Activated T-helper 2 cell treated with anti-CD3 and anti-CD28 coated beads, Interferon-gamma antibody, Interleukin-2, Interleukin-4, amounts not matched to agents 10 μg/mL and 5 μg/mL and 100 μg/mL, durations not matched to agents 14 hours and 24 hours and 36 hours (primary cell): ENCODE measurements at places on chromosomes 5 and 9. TPM values are rescaled to one million over a fixed set of nuclear protein-coding genes. Genes with fewer than 3 reads are reported as not detected.

GRCh38 chr9:136902259-136902821, 16.0 kb downstream of the TRAF2 start:
- peak; percentile 81 for DNase-seq
- peaks cover 47% of the 10 kb centered on the region for H3K4me1 ChIP-seq
- H3K27me3 ChIP-seq, result no peaks in the 10 kb centered on the region
- H3K27ac ChIP-seq, result peak overlapping the region; percentile 95
- peaks cover 80% of the 10 kb centered on the region for H3K36me3 ChIP-seq
- peak overlapping the region; percentile 70 for H3K4me3 ChIP-seq

The TRAF2 gene
- total RNA-seq, result 59.5 and 60.4 TPM in 2 replicates

The PCDHGA2 gene
- total RNA-seq, result 0.09 and 0.11 TPM in 2 replicates

DNA sequence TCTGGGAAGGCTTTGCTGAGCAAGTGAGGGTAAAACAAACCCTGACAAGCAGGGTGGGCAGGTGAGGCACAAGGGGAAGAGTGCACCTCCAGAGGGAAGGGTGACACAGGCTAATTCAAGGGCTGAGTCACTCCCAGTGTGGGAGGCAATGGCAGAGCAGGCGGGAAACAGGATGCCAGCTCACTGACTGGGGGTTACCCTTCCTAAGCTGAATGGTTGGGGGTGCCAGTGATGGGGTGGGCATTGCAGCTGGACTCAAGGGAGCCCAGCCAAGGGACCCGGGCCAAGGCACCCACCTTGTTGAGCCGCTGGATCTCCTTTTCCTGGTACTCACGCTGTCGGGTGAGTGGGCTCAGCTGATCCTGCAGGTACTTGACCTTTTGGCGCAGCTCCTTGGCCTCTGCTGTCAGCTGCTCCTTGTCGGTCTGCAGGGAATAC, 18.4 kb downstream of the GPX3 start:
- H3K4me3 ChIP-seq, result no peak overlapping the region
- DNase-seq, result no peak
- H3K36me3 ChIP-seq, result peaks cover 89% of the 10 kb centered on the region
- peaks cover 8% of the 10 kb centered on the region for H3K4me1 ChIP-seq
- H3K27me3 ChIP-seq, result no peaks in the 10 kb centered on the region

The SPINK4 gene
- total RNA-seq, result not detected in 2 replicates

DNA sequence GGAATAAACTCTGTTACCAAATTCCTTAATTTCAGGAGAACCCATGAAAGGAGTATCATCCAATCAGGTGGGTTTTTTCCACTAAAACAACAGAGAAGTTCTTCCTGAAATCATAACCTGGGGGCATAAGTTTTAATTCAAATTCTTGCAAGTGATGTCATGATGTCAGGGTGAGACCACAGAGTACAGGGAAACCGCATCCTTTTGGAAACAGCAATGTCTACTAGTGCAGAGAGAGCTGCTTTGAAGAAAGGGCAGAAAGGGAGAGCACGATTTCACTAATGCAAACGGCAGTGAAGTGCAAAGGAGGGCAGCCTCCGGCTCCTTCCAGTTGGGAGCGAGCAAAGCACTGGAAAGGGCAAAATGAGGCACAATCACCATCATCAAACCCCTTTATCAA, 20.6 kb upstream of the CMBL start:
- no peak for DNase-seq
- H3K27ac ChIP-seq, result no peak overlapping the region
- peaks cover 2% of the 10 kb centered on the region for H3K4me1 ChIP-seq
- H3K4me3 ChIP-seq, result no peak overlapping the region
- no peaks in the 10 kb centered on the region for H3K36me3 ChIP-seq
- peaks cover 49% of the 10 kb centered on the region for H3K27me3 ChIP-seq

DNA sequence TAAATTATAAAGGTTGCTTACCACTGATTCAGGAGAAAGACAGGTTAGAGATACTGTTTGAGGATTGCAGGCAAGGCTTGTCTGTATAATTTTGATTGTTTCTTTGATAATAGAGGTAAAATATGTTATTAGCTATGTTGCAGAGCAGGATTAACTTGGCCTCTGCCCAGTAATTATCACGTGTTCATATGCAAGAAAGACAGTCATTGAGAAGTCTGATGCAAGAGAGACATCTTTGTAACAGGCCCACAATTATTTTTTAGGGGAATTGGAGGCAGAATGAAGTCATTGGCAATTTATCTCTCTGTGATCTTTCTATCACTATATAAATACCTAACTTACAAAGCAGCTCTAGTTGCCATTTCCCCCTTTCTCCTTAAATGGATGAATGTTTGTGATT, 46.0 kb downstream of the SLC44A1 start:
- H3K27me3 ChIP-seq, result peaks cover 21% of the 10 kb centered on the region
- H3K27ac ChIP-seq, result no peak overlapping the region
- H3K36me3 ChIP-seq, result no peaks in the 10 kb centered on the region
- no peak for DNase-seq
- H3K4me1 ChIP-seq, result peaks cover 7% of the 10 kb centered on the region

- peaks cover 8% of the 10 kb centered on the region for H3K4me1 ChIP-seq
- DNase-seq, result no peak
- no peaks in the 10 kb centered on the region for H3K36me3 ChIP-seq
- peaks cover 17% of the 10 kb centered on the region for H3K27me3 ChIP-seq
- H3K4me3 ChIP-seq, result no peak overlapping the region
- H3K27ac ChIP-seq, result no peak overlapping the region
Measured at GRCh38 chr5:158537366-158537765, 562.4 kb downstream of the EBF1 start.

- H3K27me3 ChIP-seq, result peaks cover 39% of the 10 kb centered on the region
- H3K36me3 ChIP-seq, result no peaks in the 10 kb centered on the region
- H3K27ac ChIP-seq, result no peak overlapping the region
- no peak for DNase-seq
Measured at GRCh38 chr9:126508171-126508591, 105.5 kb upstream of the LMX1B start.

DNA sequence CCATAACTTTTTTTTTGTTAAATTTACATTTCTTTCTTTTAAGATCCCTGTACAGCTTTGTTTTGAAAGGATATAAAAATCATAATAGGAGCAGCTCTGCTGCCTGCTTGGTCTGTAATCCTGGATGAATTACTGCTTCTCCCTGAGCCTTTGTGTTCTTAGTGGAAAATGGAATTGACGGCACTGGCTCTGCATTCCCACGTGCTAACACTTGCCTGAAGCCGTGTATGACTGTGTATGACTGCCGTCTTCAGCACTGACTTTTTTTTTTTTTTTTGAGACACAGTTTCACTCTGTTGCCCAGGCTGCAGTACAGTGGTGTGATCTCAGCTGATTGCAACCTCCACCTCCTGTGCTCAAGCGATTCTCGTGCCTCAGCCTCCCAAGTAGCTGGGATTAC, 4.8 kb downstream of the THG1L start:
- peaks cover 55% of the 10 kb centered on the region for H3K36me3 ChIP-seq
- peaks cover 13% of the 10 kb centered on the region for H3K4me1 ChIP-seq
- H3K27me3 ChIP-seq, result no peaks in the 10 kb centered on the region
- no peak for DNase-seq
- H3K27ac ChIP-seq, result no peak overlapping the region

GRCh38 chr5:31585166-31585894, 53.2 kb downstream of the C5orf22 start:
- no peak overlapping the region for H3K27ac ChIP-seq
- H3K4me1 ChIP-seq, result no peaks in the 10 kb centered on the region
- H3K4me3 ChIP-seq, result no peak overlapping the region
- no peaks in the 10 kb centered on the region for H3K36me3 ChIP-seq
- DNase-seq, result no peak

DNA sequence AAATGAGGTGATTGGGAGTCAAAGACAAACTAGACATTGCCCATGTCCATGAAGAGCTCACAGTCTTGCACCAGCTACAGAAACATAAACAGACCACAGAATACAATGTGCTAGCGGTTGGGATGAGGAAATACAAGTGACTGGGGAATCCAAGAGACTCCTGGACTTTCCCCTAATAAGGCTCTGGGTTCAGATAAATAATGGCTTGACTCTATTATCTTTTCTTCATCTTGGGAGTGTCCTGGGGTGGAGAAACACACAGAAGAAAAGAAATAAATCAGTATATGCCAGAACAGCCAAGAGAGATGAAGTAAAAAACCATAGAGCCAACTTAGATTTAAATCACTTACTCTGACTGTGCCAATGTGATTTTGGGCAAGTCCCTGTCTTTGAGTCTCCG, 227.8 kb downstream of the PAPPA start:
- DNase-seq, result no peak
- H3K4me1 ChIP-seq, result no peaks in the 10 kb centered on the region
- no peak overlapping the region for H3K4me3 ChIP-seq

The FOCAD gene
- 32.2 and 36.0 TPM in 2 replicates for total RNA-seq

DNA sequence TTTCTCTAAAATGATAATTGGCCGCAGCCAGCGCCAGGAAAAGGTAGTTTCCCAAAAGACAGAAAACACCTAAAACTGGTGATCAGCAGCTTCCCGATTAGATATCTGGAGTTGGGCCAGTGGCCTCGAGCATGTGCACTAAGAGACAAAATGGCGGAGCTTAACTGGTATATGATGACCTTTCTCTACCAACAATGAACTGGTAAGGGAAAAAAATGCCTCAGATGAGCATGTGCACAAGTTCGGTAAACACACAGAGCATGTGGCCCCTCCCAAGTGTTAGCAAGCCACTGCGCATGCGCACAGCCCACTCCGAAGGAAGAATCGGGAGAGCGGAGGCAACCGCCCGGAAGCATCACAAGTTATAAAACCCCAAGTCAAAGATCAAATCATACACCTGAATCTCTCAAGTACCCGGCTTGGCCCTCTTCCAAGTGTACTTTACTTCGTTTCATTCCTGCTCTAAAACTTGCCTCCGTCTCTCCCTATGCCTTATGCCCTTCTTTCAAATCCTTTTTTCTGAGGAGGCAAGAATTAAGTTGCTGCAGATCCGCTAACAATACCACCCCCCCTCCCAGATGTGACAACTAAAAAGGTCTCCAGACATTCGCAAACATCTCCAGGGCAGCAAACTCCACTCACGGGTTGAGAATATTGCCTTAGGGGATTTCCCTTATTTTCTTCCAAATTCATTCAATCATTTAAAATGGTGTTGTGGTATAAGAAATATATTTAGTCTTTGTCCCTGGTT, 15.0 kb upstream of the PTBP3 start:
- H3K4me3 ChIP-seq, result peak overlapping the region; percentile 69
- H3K27me3 ChIP-seq, result peaks cover 2% of the 10 kb centered on the region
- DNase-seq, result peak; percentile 70
- H3K4me1 ChIP-seq, result peaks cover 14% of the 10 kb centered on the region
- H3K27ac ChIP-seq, result peak overlapping the region; percentile 83
- H3K36me3 ChIP-seq, result no peaks in the 10 kb centered on the region

The CDH9 gene
- not detected in 2 replicates for total RNA-seq

The ACSL6 gene
- 27.7 and 34.0 TPM in 2 replicates for total RNA-seq

The SH3GL2 gene
- not detected in 2 replicates for total RNA-seq

The MYOZ3 gene
- total RNA-seq, result 0.09 TPM in 2 replicates

DNA sequence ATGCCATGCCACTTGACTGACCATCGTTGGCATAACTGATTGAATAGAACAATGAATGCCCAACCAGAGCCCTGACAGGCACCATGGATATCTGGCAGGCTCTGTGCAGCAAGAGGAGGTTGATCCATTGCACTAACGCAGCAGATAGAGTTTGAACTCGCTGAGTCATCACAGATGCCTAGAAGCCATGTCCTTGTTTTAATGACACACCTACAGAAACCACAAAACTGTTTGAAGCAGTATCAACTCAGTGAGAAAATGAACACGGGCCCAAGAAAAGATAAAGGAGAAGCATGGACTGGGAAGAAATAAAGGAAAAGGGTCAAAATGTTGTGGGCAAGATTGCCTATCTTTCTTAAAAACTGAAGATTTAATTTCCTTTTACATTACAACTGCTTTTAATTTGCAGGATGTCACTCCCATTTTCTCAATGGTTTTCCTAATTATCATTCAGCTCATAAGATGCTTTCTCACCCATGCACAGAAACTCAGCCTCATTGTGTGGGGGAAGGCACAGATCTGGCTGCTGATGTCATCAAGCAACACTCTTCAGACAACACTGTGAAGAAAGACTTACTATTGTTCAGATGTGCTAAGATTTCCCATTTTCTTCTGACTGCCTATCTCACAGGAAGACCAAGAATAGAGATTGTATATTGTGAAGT, 129.0 kb downstream of the PIK3R1 start:
- no peak overlapping the region for H3K4me3 ChIP-seq
- DNase-seq, result no peak

- DNase-seq, result no peak
- no peaks in the 10 kb centered on the region for H3K4me1 ChIP-seq
- no peaks in the 10 kb centered on the region for H3K36me3 ChIP-seq
- no peak overlapping the region for H3K4me3 ChIP-seq
- no peak overlapping the region for H3K27ac ChIP-seq
- H3K27me3 ChIP-seq, result no peaks in the 10 kb centered on the region
Measured at GRCh38 chr5:128924299-128924698, 41.0 kb upstream of the SLC27A6 start.

The PCDHB11 gene
- total RNA-seq, result not detected in 2 replicates

The C5 gene
- 0.82 and 1.8 TPM in 2 replicates for total RNA-seq

The DNM1 gene
- 0.90 and 2.4 TPM in 2 replicates for total RNA-seq

The KLF9 gene
- 13.5 and 13.7 TPM in 2 replicates for total RNA-seq

GRCh38 chr9:122095010-122095767, 2.1 kb upstream of the TTLL11 start:
- DNase-seq, result peak; percentile 27
- peaks cover 21% of the 10 kb centered on the region for H3K4me1 ChIP-seq
- H3K4me3 ChIP-seq, result peak overlapping the region; percentile 19
- peaks cover 24% of the 10 kb centered on the region for H3K27me3 ChIP-seq
- H3K27ac ChIP-seq, result no peak overlapping the region

DNA sequence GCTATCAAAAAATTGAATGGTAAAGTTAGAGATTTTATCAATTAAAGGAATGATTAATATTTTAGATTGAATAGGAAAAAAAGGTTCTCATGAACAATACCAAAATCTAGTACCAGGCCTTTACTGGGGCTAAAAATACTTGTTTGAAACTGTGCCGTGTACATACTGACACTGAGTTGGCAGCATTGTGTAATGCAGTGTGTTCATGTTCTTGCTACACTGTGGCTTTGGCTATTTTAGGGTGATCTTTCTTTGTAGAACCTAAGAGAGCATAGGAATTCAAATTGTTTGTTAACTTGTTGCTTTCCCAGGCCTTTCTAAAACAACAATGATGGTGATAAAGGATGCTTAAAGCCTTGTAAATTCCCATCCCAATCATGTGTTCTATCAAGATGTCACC, 80.9 kb downstream of the KIF4B start:
- H3K27me3 ChIP-seq, result peaks cover 4% of the 10 kb centered on the region
- H3K27ac ChIP-seq, result no peak overlapping the region
- H3K36me3 ChIP-seq, result no peaks in the 10 kb centered on the region
- no peaks in the 10 kb centered on the region for H3K4me1 ChIP-seq

- DNase-seq, result peak; percentile 23
- H3K27ac ChIP-seq, result peak within 1 kb of the TSS; percentile 54
- H3K36me3 ChIP-seq, result peaks cover 41% of the 10 kb centered on the region
- no peak within 1 kb of the TSS for H3K4me3 ChIP-seq
Measured at GRCh38 chr9:34651876-34652601, at the start of gene IL11RA. Gene IL11RA (plus strand): TSS chr9:34652185. CDS start chr9:34655218, 3,033 bp downstream.

GRCh38 chr5:158126442-158127405, 267.8 kb upstream of the CLINT1 start:
- H3K36me3 ChIP-seq, result no peaks in the 10 kb centered on the region
- no peaks in the 10 kb centered on the region for H3K4me1 ChIP-seq
- no peak for DNase-seq
- peaks cover 10% of the 10 kb centered on the region for H3K27me3 ChIP-seq
- no peak overlapping the region for H3K27ac ChIP-seq

- H3K27me3 ChIP-seq, result no peaks in the 10 kb centered on the region
- H3K27ac ChIP-seq, result no peak overlapping the region
- no peaks in the 10 kb centered on the region for H3K36me3 ChIP-seq
- no peaks in the 10 kb centered on the region for H3K4me1 ChIP-seq
- no peak overlapping the region for H3K4me3 ChIP-seq
- no peak for DNase-seq
Measured at GRCh38 chr9:23790351-23791260, 35.4 kb downstream of the ELAVL2 start.
